ENCODE measurements at places on chromosomes 6 and 20.

GRCh38 chr6:37059344-37060194 is 54.1 kb downstream of the FGD2 start:
- no peak overlapping the region for H3K4me3 ChIP-seq
- no peaks in the 10 kb centered on the region for H3K27me3 ChIP-seq
- peaks cover 11% of the 10 kb centered on the region for H3K4me1 ChIP-seq
- H3K36me3 ChIP-seq: no peaks in the 10 kb centered on the region
- H3K27ac ChIP-seq: peak overlapping the region; percentile 88
- DNase-seq: peak; percentile 95

DNA sequence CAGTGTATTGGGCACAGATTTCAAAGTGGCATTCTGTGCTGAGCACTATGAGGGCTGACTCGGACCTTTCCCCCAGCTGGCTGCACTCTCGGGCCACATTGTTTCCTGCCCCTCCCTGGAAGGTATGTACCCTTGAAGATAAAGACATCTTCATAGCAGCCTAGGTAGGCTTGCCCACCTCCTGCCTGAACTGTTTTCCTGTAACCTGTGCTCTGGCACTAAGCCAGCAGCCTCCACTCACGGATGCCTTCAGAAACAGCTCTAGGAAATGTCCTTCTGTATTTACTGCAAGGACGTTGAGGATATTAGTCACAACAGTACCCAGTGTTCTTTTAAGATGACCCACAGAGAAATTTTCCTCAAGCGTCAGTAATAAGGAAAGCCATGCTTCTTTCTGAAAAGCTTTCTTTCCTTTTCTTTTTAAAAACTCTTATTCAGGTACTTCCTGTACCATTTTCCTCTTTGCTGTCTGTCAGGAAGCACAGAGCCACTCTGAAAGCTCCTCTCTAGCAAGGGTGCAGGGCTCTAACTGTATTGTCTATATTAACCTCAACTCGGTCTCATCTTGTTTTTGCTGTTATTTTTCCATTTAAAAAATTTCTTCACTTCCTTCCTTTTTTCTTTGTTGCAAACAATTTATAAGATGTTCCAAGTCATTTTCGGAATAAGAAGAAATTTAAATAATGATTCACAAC is 43.5 kb downstream of the TTI1 start:
- peak; percentile 61 for DNase-seq
- H3K4me3 ChIP-seq: no peak overlapping the region
- H3K27ac ChIP-seq: peak overlapping the region; percentile 92
- H3K27me3 ChIP-seq: no peaks in the 10 kb centered on the region
- peaks cover 85% of the 10 kb centered on the region for H3K4me1 ChIP-seq

DNA sequence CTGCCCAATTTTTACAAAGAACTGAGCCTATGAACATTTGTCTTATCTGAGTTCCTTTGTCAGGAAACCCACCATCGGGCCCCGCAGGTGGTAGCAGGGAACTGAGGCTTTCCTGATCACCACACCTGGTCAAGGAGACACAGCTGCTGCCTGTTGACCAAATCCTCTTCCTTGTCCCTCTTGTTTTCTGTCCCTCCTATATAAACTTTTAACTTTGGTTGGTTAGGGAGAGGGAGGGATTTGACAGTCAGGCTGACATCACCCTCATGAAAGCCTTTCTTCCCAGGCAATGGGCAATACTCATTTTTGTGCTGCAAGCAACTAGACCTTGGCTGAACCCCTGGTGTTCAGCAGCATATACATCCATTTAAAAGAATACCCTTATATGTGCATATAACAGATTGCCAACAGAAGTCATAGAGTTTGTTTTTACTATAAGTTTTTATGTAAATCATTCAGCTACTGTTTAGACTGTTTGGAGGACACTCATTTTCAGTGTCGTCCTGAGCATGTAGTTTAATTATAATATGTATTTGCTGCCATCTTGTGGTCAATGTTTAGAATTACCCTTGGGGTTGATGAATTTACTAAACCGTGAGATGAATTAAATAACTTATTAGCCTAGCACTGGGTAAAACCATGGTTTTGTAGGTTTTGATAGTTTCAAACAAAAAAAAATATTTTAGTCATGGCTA is 17.0 kb downstream of the CRISP1 start:
- H3K27me3 ChIP-seq: no peaks in the 10 kb centered on the region
- H3K4me3 ChIP-seq: no peak overlapping the region
- DNase-seq: peak; percentile 67
- no peak overlapping the region for H3K27ac ChIP-seq
- no peaks in the 10 kb centered on the region for H3K36me3 ChIP-seq
- H3K4me1 ChIP-seq: no peaks in the 10 kb centered on the region

- H3K4me1 ChIP-seq: peaks cover 31% of the 10 kb centered on the region
- H3K36me3 ChIP-seq: no peaks in the 10 kb centered on the region
- no peak overlapping the region for H3K4me3 ChIP-seq
- H3K27ac ChIP-seq: peak overlapping the region; percentile 89
- peak; percentile 96 for DNase-seq
- H3K27me3 ChIP-seq: no peaks in the 10 kb centered on the region
These were observed 593.4 kb upstream of the JAG1 start for GRCh38 chr20:11267131-11267761.

- DNase-seq: no peak
- no peaks in the 10 kb centered on the region for H3K36me3 ChIP-seq
- peaks cover 12% of the 10 kb centered on the region for H3K4me1 ChIP-seq
- no peak overlapping the region for H3K4me3 ChIP-seq
- no peak overlapping the region for H3K27ac ChIP-seq
These were observed 257.6 kb upstream of the POU3F2 start for GRCh38 chr6:98576791-98577190.

- peaks cover 12% of the 10 kb centered on the region for H3K27me3 ChIP-seq
- no peak overlapping the region for H3K4me3 ChIP-seq
- H3K36me3 ChIP-seq: no peaks in the 10 kb centered on the region
These were observed 2.9 kb upstream of the COL21A1 start for GRCh38 chr6:56250266-56250665.

GRCh38 chr20:50547964-50548363 is 37.8 kb downstream of the PTPN1 start:
- no peaks in the 10 kb centered on the region for H3K27me3 ChIP-seq

DNA sequence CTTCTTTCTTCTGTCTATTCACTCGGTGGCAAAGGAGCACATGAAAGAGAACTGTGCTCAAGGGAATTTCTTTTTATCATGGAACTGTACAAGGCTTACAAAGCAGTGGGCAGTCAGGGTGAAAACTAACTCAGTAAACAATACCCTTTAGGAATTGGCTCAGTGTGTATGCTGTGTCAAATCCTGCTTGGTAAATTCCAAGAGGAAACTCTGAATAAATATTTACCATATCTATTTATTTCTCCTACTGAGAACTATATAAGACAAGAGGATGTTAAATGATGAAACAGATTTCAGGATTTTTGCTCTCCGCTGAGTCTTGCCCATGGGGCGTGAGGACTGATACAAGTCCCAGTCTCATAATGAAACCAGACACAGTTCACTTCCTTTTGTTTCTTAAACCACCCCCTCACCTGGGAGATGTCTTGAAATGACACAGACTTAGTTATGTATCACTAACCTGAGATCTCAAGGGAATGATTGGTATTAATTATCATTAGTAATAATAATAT is 188.8 kb downstream of the BACH2 start:
- H3K36me3 ChIP-seq: no peaks in the 10 kb centered on the region
- no peak overlapping the region for H3K27ac ChIP-seq
- H3K4me1 ChIP-seq: no peaks in the 10 kb centered on the region
- H3K27me3 ChIP-seq: no peaks in the 10 kb centered on the region

DNA sequence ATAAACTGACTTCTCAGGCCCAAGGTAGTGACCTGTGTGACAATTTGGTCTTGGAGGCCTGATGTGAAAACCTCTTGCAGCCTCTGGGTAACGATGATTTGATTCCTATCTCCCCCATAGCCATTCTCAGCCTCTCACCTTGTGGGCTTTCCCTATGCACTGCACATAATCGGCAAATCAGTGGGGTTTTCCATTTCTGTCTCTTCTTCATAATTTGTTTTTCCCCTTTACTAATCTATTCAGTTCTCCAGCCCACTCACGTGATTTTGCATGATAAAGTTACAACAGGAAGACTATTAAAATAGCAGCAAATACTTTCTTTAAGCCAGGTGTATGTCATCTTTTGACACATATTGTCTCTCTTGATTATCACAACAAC is 893.7 kb downstream of the TFAP2A start:
- H3K27ac ChIP-seq: no peak overlapping the region
- no peak overlapping the region for H3K4me3 ChIP-seq
- H3K4me1 ChIP-seq: peaks cover under 1% of the 10 kb centered on the region
- DNase-seq: no peak
- no peaks in the 10 kb centered on the region for H3K36me3 ChIP-seq

- no peak overlapping the region for H3K27ac ChIP-seq
- peaks cover 26% of the 10 kb centered on the region for H3K4me1 ChIP-seq
- H3K36me3 ChIP-seq: no peaks in the 10 kb centered on the region
- H3K4me3 ChIP-seq: no peak overlapping the region
These were observed 128.6 kb upstream of the LRFN2 start for GRCh38 chr6:40715570-40716403.

- no peak overlapping the region for H3K27ac ChIP-seq
- H3K4me1 ChIP-seq: no peaks in the 10 kb centered on the region
- no peak for DNase-seq
- no peak overlapping the region for H3K4me3 ChIP-seq
These were observed 21.9 kb downstream of the COL11A2 start for GRCh38 chr6:33170176-33171015.

DNA sequence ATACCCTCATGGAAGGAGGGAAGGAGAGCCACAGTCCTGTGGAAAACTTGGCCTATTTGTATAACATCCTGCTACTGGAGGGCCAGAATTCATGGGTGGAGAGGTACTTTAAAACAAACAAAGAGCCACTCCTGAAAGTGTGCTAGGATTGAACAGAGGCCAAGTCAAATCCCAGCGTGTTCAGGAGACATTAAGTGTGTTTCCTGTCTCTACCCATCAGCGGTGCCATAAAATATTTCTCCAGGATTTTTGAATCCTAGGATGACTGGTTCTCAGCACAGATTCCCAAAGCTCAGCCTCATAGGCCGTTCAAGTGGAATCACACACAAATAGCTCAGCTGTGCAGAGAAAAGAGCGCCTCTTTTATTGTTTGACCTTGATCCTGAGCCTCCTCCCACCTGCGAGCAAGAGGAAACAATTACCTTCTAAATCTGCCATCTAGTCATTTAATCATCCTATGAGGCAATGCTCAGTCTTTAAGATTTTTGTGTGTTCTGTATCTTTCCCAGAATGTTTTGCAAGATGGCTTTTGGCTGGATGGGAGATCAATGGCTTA is 31.8 kb upstream of the RALGAPA2 start:
- H3K27me3 ChIP-seq: no peaks in the 10 kb centered on the region
- H3K4me3 ChIP-seq: no peak overlapping the region

DNA sequence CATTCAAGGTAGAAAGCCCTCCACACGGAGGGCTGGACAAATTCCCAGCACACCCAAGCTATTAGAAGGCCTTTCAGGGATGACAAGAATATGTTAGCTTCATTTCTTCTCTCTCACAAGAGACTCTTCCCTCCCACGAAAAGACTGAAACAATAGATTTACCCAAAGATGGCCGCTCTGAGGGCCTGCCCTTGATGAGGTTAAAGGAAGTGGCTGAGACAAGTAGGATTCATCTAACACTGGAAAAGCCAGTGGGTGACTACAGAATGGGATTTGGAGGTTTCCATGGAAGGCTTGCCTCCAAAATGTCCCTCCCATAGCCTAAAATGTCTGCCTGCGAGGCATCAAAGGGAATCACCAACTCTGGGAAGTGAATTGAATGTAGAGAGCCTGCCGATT is 277.6 kb downstream of the CLIC5 start:
- no peaks in the 10 kb centered on the region for H3K27me3 ChIP-seq
- DNase-seq: no peak
- H3K27ac ChIP-seq: no peak overlapping the region
- H3K36me3 ChIP-seq: no peaks in the 10 kb centered on the region
- H3K4me1 ChIP-seq: no peaks in the 10 kb centered on the region
- H3K4me3 ChIP-seq: no peak overlapping the region

GRCh38 chr6:48978016-48978415 is 485.0 kb downstream of the MMUT start:
- H3K4me3 ChIP-seq: no peak overlapping the region
- no peaks in the 10 kb centered on the region for H3K36me3 ChIP-seq
- H3K4me1 ChIP-seq: peaks cover 3% of the 10 kb centered on the region
- no peak for DNase-seq
- no peak overlapping the region for H3K27ac ChIP-seq

DNA sequence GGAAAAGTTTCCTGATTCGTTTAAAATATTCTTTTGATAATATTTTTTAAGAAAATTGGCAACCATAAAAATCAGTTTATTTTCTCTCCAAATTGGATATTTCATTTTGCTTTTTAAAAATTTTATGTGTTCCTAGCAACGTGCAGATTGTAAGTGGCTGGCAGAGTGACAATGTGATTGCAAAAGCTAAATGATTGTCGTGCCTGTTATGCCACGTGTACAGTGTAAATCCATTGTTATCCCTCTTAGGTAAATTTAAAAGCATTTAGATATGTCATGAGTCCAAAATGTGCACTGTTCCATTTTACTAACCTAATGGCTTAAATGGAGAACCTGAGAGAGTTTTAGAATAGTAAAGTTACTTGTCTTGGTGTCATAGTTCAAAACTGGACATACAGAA is 94.4 kb upstream of the ADGRF4 start:
- no peak overlapping the region for H3K27ac ChIP-seq
- H3K4me1 ChIP-seq: no peaks in the 10 kb centered on the region
- H3K36me3 ChIP-seq: peaks cover 27% of the 10 kb centered on the region

GRCh38 chr20:5973971-5974370 is 23.5 kb downstream of the MCM8 start:
- H3K27me3 ChIP-seq: no peaks in the 10 kb centered on the region
- no peak for DNase-seq
- no peaks in the 10 kb centered on the region for H3K4me1 ChIP-seq

DNA sequence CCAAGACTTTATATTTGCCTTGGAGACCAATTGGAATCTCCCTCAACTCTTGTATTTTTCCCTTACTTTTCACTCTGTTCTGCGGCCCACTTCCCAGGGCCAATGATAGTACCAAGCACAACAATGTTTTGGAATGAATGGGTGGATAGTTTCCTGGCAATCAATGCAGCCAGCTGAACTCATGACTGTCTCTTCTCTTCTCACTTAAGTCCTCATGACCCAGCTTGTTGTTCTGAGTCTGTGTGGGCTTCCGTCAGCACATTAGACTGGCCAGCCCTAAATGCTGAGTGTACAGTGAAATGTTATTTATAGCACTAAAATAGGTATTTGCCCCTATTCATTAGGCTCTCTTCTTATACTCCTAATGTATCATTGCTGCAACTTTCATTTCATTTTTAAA is 5.6 kb upstream of the MBOAT1 start:
- no peaks in the 10 kb centered on the region for H3K36me3 ChIP-seq
- no peaks in the 10 kb centered on the region for H3K27me3 ChIP-seq
- H3K4me1 ChIP-seq: peaks cover 39% of the 10 kb centered on the region
- no peak overlapping the region for H3K4me3 ChIP-seq

GRCh38 chr6:17490724-17491123 is 97.3 kb downstream of the CAP2 start:
- H3K4me1 ChIP-seq: no peaks in the 10 kb centered on the region
- no peaks in the 10 kb centered on the region for H3K27me3 ChIP-seq
- no peak overlapping the region for H3K4me3 ChIP-seq
- H3K27ac ChIP-seq: peak overlapping the region; percentile 15

- H3K27me3 ChIP-seq: no peaks in the 10 kb centered on the region
- H3K36me3 ChIP-seq: no peaks in the 10 kb centered on the region
- no peak overlapping the region for H3K27ac ChIP-seq
These were observed 98.7 kb upstream of the PMEPA1 start for GRCh38 chr20:57808264-57809070.

Data from cardiac muscle cell (in vitro differentiated cells and primary cell).